ENCODE measurements at places on chromosomes 16 and 17. TPM values are rescaled to one million over a fixed set of nuclear protein-coding genes. Genes with fewer than 3 reads are reported as not detected.

GRCh38 chr17:40026816-40027613, 11.8 kb downstream of the CSF3 start:
- DNase-seq, result peak; percentile 76

The MED1 gene
- 50.3 TPM for total RNA-seq

DNA sequence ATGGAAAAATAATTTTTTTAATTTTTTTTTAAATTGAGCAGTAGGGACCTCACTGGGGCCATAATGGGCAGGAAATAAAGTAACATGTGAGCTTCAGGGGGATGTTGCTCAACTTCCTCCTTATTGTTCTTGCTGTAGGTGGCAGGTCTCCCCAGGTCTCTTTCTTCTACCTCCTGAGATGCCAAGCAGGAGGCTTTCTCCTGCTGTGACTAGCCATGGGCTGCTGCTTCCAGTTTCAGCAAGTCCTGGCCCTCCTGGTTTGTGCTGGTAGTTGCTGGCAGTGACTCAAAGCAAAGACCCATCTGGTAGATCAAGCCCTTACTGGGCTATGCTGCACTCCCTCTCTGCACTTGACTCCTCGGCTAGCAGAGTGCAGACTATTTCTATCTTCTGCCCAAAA, 2.3 kb downstream of the DPEP2NB start:
- DNase-seq, result peak; percentile 41

GRCh38 chr16:12439399-12440227, 364.1 kb downstream of the CPPED1 start:
- DNase-seq, result no peak

The TBC1D3H gene
- not detected for total RNA-seq

DNA sequence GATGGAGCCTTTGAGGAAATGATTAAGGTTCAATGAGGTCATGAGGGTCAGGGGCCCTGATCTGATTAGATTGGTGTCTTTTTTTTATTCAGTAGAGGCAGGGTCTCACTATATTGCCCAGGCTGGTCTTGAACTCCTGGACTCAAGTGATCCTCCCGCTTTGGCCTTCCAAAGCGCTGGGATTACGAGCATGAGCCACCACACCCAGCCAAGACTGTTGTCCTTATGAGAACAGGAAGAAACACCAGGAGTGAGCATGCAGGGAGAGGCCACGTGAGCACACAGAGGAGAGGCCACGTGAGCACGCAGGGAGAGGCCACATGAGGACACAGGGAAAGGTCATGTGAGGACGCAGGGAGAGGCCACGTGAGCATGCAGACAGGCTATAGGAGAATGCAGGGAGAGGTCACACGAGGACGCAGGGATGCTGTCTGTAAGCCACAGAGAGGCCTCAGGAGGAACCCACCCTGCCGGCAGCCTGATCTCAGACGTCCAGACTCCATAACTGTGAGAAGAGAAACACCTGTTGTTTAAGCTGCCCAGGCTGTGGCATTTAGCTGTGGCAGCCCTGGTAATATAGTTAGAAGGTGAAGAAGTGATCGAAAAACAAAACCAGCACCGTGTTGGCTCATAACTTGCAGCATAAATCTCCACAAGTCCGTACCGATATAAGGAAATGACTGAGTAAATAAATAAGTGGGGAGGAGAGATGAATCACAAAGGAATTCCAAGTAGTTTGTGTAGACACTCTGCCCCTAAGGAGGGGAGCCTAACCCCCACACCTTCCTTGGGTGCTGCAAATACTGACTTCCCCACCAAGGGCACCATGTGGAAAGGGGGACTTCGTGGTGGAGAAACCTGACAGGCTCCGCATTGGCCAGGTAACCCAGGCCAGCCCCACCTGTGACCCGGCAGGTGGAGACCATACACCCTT, 14.6 kb upstream of the CSNK1D start:
- no peak for DNase-seq

DNA sequence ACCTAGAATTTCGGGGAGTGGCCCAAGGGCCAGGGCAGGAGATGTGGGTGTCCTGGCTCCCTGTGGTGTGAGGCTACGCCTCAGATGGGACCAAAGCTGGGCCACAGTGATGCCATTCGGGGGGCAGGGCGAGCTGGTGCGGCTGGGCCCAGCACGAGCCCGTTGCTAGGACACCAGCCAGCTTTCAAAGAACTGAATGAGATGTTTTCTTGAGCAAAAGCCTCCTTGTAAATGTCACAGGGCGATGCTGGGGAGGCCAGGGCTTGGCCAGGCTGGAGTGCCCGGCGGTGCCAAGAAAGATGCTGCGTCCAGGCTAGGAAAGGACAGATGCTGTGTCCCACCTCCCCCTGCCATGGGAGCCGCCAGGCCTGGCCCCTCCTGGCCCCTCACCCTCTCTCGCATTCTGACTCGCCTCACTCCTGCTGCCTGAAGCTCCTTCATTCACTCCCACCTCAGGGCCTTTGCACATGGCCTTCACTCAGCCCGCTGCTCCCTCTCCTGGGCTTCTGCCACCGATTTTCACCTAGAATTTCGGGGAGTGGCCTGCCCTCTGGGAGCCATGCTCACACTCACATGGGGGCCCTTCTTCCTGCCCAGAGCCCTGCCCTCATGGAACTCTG, 39.1 kb downstream of the CPNE2 start:
- no peak for DNase-seq

DNA sequence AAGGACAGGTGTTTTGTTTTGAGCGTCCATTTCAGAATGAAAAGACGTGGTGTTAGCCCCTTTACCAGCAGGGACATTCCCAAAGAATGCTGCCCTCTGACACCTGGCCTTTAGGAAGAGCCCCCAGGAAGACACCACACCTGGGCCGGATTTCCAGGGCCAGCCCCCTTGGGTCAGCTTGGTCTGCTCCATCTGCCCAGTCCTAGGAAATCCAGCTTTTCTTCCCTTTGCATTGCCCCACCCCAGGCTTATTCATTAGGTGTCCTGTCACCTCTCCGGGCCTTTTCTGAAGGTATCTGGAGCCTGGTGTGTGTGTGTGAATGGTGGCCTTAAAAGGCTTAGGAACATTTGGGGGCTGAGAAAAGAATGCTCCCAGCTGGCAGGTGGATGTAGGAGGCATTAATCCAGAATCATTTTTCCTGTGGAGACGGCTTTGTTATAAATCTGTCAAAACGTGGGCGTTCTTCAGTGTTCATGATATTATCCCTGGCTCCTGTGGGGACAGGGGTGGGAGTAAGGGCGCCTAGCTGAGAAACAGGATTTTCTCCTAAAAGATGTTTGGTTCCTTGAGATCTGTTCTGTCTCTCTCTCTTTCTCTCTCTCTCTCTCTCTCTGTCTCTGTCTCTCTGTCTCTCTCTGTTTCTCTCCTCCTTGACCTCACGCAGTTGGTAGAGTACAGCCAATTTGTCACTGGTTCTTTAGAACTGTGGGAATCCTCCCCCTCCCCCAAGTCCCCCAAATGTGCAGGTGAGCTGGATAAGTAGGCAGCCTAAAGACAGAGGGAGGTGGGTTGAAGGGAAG, 84.0 kb downstream of the NTN1 start:
- DNase-seq, result no peak

DNA sequence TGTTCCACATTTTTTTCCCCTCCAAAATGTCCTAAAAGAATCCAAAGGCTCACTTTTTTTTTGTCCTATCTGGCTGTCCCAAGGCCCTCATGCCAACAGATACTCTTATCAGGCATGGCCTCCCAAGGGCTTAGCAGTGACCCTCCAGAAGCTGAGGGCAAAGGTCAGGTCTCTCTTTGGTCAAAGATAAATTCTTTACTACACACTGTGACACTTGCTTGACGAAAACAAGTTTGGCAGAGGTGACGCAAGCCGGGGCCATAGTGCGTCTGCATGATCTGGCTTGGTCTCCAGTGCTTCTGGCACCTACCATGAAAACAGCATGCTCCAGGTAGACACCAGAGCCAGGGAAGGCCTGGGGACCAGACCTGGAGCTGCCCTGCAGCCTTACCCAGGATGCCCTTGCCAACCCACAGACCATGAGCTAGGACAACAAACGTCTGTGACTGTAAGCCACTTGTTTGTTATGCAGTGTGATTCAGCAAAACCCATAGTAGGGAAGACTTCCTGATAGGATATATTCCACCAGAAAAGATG, 48.5 kb upstream of the IRF8 start:
- DNase-seq, result no peak

- DNase-seq, result peak; percentile 25
Observed at GRCh38 chr17:74566132-74566753, 1.1 kb downstream of the CD300H start.

GRCh38 chr16:83200005-83200779, 573.4 kb downstream of the CDH13 start:
- peak; percentile 90 for DNase-seq

- DNase-seq, result peak; percentile 2
Observed at GRCh38 chr16:47320546-47321310, 140.1 kb downstream of the ITFG1 start.

The SPATA32 gene
- 0.21 TPM for total RNA-seq

The PIK3R6 gene
- not detected for total RNA-seq

GRCh38 chr16:69237296-69237695, 50.3 kb downstream of the SNTB2 start:
- DNase-seq, result no peak

- no peak for DNase-seq
Observed at GRCh38 chr16:11689031-11689840, 21.0 kb downstream of the SNN start.

The SSTR5 gene
- total RNA-seq, result not detected

DNA sequence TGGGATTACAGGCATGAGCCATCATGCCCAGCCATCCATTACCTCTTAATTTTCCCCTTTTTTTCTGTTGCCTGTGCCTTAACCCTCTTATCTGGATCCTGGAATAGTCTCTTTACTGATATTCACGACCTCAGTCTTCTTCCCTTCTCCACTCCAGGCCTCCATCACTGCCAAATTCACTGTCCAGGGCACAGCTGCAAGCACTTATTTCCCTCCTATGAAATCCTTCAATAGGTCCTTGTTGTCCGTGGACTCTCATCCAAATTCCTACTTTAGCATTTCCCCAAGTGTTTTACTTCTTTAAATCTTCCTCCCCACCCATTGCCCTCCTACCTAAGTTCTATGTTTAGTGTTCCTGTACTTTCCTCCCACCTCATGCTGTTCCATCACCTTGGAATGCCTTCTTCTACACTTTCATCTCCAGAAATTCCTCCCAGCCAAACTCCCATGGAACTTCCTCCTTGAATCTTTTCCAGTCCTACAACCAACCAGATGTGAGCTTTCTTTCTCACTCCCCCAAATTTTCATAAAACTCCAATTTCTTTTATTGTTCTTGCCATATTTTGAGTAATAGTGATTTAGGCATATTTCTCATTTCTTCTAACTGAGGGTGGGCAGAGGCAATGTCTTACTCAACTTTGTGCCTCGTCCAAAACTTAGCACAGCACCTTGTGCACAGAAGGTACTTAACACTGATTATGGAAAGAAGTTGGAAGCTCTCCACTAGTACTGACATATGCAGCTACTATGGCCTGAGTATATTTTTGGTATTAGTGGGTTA, 35.3 kb downstream of the FAM20A start:
- DNase-seq, result no peak

DNA sequence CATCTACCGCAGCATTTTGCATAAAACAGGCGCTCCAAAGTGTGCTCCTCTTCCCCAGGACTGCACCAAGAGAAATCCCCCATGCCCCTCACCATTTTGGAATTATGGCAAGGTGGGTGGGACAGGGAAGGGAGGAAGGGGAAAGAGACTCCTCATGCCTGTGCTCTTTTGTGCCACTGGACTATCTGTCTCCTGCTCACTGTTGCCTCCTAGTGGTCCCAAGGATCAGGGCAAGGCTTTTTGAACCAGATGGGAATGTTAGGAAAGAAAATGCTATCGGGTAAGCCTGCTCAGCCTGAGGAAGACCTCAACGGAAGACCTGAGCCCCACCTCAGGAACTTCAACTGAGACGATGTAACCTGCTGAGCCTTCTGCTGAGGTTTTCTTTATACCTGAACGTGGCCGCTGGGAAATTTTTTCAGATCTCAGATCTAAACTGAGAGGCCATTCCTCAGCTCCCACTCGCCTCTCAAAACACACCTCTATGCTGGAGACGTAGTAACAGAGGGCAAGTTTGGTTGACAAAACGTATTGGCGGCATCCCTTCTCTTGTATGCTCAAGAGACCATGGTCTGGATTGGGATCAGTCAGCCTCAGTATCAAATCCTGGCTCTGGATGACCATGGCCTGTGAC, 58.3 kb downstream of the SPACA3 start:
- DNase-seq, result no peak

The SLC5A11 gene
- total RNA-seq, result not detected

The C16orf46 gene
- 0.17 TPM for total RNA-seq

DNA sequence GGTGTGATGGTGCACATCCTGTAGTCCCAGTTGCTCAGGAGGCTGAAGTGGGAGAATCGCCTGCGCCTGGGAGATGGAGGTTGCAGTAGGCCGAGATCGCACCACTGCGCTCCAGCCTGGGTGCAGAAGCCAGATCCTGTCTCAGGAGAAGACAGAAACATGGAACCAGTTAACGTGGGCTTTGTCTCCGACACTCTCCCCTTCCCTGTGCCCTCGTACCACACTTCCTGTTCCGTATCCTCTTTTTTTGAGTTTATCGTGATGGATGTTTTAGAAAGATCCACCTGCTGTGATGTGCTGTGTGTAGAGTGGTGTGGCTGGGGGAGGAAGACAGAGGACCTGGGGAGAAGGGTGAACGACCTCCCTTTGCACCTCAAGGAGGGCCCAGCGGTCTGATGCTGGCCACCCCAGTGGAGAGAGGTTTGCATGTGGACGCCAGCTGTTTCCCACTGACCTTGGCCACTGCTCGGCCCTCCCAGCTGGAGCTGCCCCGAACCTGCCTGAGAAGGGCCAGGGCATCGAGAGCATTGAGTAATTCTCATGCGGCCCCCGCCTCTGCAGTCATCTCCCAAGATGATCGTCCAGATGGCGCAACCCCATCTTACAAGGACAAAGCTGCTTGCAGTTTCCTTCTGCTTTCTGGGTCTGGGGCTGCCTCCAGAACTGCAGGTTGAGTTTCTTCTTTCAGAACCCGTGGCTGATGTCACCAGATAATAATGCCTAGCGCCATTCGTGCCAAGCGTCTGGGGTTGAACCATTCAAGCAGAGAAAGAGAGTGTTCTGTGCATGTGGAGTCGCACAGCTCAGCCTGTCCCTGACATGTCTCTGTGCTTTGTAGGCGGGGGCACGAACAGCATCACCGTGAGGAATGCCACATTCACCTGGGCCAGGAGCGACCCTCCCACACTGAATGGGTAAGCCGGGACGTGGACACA, 126.3 kb downstream of the ABCC1 start:
- no peak for DNase-seq

Measured in mammary epithelial cell (primary cell).